NCI-H2171 treated with DMSO at 0.1 percent for 48 hours (cell line): ENCODE measurements at places on chromosomes 16 and 17.

GRCh38 chr17:75814900-75815373 is 29.3 kb downstream of the UNC13D start:
- no peak for DNase-seq

DNA sequence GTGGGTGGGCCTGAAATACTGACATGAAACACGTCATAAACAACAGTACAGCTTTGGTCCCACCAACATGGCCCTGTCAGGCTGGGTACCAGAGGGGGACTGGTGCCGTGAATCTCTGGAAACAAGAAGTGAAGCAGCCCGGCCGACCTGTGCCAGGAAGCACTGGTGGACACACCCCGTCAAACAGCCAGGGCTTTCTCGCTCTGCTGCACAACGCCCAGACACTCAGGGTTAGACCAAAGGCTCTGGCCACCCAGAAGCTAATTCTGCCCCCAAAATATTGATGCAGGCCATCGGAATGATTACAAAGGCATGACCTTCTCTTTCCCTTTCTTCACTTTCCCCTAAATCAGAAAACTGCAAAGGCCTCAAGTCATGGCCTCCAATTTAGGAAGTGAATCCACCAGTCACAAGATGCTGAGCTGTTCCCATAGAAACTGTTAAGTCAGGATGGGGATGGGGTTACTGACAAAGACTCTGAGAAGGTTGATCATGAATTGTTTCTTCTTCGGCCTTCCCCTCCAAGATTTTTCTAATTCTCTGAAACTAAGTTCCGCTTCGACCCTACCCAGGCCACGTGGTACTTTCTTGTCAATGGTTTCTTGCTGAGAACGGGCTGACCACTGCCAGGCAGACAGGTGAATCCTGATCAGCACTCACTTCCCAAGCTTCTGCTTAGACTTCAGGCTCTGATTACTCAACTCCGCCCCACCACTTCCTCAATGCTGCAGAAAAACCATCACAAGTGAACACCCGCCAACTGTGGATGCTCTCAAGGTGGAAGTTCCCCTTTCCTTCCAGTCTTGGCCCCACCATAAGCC is 6.7 kb downstream of the PITPNA start:
- DNase-seq, result no peak

DNA sequence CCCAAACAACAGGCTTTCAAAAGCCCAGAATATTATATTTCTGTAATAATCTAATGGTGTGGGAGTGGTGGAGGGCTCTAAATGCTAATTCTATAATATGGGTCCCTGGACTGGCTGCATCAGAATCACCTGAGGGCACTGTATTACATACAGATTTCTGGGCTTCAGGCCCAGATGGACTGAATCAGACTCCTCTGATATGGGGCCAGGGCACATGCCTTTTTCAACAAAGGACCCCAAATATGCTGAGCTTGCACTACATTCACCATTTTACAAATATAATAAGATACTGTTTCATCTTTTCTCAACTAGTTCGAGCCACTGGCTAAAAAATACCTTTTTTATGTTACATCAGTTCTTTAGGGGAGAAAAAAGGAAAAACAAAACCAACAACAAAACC is 309.7 kb downstream of the MAP2K6 start:
- DNase-seq, result no peak

- no peak for DNase-seq
Measured at GRCh38 chr16:66512272-66513110, 37.4 kb downstream of the TK2 start.

- peak; percentile 37 for DNase-seq
Measured at GRCh38 chr17:81440511-81441244, 45.4 kb downstream of the BAHCC1 start.
